ENCODE measurements at places on chromosomes 2 and 18.
A peak's percentile ranks its signal among the peaks of the same experiment; 100 is the strongest.

DNA sequence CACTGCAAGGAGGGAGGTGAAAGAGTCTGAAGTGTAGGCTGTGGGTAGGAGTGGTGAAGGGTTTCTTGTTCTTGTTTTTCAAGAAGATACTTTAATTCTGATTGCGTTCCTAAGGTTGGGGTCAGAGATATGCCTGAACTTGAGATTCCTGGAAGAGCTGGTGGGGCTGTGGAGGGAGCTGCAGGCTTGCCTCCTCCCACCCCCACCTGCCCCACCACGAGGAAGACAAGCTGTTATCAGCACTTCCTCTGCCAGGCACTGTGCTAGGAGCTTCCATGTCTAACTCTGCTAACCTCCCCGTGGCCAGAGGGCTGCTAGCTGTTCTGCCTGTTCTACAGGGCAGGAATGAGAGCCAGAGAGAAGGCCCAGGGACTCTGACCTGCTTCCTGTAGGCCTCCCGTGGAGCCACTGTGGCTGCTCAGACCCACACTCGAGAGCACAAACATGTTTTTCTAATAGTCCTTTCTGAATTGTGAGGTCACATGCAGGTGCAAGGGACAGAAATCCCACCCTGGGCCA, 13.7 kb downstream of the ANKRD23 start:
- no peak for DNase-seq

DNA sequence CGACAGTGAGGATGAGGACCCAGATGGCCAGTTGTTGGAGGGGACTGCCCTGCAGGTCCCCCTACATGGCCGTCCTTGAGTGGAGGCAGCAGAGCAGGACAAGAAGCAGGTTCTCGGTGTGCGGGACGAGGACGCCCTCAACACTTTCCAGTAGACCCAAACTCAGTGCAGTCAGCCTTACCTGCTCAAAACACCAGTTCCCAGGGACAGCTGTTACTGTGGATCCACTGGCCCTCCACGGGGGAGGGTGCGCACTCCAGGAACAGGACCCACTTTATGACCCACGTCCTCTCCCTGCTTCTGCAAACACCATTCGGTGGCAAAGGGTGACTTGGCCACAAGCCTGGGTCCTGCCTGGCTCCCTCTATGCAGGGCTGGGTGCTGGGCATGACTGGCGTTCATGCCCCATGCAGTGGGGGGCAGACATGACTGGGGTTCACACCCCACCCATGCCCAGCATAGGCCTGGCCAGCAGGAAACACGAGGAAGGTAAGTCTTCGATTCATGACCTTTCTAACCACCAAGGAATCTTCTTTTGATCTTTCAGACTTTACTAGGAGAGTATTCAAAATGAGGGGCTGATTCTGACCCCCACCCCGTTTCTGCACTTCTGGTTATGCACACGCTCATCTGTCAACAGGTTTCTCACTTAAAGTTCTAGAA, 233.7 kb downstream of the HDAC4 start:
- DNase-seq: no peak

DNA sequence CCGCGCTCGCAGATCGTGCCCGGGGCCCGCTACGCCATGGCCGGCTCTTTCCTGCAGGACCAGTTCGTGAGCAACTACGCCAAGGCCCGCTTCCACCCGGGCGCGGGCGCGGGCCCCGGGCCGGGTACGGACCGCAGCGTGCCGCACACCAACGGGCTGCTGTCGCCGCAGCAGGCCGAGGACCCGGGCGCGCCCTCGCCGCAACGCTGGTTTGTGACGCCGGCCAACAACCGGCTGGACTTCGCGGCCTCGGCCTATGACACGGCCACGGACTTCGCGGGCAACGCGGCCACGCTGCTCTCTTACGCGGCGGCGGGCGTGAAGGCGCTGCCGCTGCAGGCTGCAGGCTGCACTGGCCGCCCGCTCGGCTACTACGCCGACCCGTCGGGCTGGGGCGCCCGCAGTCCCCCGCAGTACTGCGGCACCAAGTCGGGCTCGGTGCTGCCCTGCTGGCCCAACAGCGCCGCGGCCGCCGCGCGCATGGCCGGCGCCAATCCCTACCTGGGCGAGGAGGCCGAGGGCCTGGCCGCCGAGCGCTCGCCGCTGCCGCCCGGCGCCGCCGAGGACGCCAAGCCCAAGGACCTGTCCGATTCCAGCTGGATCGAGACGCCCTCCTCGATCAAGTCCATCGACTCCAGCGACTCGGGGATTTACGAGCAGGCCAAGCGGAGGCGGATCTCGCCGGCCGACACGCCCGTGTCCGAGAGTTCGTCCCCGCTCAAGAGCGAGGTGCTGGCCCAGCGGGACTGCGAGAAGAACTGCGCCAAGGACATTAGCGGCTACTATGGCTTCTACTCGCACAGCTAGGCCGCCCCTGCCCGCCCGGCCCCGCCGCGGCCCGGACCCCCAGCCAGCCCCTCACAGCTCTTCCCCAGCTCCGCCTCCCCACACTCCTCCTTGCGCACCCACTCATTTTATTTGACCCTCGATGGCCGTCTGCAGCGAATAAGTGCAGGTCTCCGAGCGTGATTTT, 7.6 kb downstream of the TBR1 start:
- DNase-seq: no peak

DNA sequence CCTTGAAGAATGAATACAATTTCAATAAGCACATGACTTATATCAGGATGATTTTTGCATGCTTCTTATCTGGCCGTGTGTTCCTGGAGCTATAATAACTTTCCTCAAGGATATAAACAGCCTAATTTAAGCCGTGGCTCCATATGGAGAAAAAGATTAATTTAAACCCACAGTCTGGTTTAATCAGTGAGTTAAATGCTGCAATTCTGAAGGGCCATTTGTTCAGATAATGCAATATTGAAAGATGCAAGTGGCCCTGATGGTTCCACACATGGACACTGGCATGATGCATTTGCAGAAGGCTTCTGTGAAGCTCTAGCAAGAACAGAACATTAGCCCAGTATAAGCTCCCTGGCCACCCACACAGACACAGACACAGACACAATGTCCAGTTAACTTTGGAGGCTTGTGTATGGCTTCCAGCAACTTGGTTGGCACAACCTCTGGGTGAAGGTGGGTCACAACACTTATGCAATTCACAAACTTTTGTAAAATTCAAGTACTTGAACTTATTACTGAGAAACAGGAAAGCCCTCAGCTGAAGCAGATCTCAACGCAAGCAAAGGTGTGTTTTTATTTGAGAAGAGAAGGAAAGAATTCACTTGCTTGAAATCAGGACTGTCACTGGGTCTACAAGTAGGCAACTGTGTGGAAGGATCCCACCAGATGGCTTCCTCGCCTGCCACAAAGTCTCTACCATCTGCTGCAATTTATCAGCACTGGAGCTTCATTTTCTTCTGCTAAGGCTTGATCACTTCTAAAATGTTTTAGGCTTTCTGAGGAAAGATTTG, 63.3 kb downstream of the MDH1 start:
- no peak for DNase-seq

DNA sequence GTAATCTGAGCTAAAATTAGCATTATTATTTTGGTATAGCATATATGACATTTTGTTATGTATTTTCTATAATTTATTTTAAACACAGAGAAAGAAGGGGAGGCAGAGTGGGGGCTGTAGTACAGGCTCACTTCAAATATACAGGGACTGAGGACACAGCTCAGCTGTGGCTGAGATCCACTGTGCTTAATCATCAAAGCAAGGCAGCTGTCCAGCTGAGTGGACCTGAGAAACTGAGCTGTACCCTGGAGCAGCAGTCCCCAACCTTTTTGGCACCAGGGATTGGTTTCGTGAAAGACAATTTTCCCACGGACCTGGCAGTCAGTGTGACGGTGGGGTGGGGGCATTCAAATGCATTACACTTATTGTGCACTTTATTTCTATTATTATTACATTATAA, 687.2 kb downstream of the RNF144A start:
- no peak for DNase-seq

DNA sequence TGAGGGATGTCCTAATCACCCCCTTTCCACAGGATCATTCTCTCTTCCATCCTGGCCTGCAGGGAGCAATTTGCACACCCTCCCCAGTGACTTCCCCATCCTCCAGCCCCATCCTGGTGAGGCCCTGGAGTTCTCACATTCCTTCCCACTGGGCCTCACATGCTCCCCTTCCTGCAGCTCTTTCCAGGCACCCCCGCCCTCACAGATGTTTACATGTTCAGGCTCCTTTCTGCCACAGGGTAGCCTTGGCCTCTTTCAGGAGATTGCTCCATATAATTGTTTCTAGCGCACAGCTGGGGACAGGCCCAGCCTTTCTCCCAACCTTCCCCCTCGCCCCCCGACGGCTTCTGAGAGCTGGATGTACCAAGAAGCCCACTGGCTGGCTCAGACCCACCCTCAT, 288.4 kb upstream of the TRIB2 start:
- no peak for DNase-seq

GRCh38 chr18:39414009-39414700, 1848.6 kb upstream of the CELF4 start:
- no peak for DNase-seq

DNA sequence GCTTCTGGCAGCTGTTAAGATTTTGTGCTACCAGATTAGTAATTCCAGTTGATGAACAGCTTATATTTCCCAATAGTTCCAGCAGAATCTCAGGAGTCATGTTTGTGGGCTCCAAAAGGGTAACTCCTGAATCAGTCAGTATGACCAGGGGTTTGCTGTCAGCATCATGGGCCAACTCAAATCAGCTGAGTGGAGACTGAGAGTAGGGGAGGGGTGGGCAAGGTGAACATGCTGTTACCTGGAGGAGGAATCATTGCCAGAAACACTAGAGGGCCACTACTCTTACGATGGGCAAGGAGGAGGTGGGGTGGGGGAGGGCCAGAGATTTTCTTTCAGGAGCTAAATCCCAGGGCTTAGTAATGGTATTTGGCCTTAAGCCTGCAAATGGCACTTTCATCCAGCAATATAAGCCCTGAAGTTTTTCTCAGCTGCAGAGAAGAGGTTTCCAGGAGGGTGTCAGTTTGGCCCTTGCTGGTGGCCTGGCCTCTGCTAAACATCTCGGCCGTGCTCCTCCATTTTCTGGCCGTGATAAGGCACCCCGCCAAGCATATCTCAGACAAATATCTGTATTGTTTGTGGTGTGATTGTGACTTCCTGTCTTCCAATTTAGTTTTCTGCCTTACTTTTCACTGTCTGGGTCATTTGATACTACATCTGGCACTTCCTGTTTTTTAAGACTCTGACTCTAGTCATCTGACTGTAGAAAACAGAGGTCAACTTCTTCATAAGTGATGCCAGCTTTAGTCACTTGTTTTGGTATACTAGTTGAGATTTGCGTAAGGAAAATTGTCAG, 120.5 kb upstream of the CXCR4 start:
- peak; percentile 78 for DNase-seq

- no peak for DNase-seq
Observed at GRCh38 chr2:127695491-127696472, 5.5 kb upstream of the SFT2D3 start.

DNA sequence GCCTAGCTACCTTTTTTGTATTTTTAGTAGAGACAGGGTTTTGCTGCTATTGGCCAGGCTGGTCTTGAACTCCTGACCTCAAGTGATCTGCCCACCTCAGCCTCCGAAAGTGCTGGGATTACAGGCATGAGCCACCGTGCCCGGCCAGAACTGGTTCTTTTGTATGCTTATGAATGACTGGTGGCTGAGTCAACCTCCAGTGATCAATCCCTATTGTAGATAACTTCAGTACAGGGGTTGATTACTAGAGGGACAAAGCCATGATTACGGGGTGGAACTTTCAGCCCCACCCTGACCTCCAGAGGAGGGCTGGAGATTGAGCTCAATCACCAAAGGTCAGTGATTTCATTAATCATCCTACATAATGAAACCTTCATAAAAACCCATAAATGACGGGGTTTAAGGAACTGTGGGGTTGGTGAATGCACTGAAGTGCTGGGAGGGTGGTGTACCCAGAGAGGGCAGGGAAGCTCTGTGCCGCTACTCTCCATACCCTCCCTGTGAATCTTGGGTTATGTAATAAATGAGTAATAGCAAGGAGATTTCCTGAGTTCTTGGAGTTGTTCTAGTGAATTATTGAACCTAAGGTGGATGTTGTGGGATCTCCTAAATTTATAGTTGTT, 281.8 kb upstream of the CXCR4 start:
- no peak for DNase-seq

DNA sequence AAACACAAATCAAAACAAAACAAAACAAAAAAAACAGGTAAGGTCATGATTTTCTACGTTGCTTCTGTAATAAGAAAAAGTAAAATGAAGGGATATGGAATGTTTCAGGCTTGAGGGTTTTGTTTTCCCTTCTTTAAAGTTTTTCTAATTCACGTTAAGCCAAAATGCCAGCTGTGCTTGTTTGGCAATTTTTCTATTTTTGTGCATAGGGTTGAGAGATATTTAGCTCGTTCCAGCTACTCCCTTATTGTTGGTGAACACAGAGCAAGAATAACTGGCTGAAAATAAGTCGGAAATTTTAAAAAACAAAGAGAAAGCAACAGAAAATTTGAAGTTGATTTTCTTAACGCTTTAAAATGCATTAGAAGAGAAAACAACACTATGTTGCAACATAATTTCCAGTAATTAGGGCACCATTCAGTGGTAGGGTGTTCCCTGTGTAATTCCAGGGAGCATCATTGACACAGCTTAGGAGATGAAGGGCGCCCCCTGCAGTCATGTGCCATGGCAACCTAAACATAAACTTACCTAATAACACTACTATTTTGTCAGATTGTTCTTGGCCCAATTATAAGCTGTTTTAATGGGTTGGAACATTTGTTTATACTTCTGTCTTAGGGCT, 99.5 kb downstream of the DTNA start:
- no peak for DNase-seq

GRCh38 chr2:62964050-62964449, 86.6 kb upstream of the OTX1 start:
- no peak for DNase-seq

DNA sequence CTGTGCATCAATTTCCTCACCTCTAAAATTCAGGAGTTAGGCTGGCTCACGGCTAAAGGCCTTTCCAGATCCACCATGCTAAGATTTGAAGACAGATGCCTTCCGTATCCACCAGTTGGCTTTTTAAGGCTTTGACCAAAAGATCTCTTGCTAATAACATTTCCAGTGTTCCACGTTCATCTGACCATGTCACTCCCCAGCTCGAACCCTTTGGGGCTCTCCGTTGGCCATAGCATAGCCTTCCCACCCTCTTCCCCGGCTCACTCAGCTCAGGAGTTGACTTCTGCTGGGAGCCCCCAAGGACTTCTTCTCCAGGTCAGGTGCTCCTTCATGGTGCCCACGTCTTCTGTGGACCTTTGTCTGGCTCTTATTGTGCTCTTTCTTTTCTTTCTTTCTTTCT, 53.3 kb downstream of the MYCN start:
- DNase-seq: no peak

GRCh38 chr2:173355132-173355865, 627 bp downstream of the CDCA7 start:
- no peak for DNase-seq

DNA sequence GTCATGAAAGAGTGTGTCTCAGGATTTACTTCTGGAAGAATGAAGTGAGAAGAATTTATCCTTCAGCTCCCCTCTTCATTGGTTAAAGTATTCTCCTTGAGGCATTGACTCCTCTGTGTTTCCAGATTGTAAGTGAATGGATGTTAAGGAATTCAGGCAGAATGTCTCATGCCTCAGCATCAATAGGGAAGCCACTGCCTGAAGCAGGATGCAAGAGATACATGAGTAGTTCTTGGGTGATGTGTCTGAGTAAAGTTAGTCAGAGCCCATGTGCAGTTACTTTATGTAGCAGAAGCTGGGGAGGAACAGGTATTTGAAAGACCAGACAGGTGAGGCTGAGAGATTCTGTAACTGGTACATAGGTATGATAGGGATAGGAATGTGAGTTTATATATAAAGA, 34.0 kb upstream of the TMEFF2 start:
- no peak for DNase-seq
